ENCODE measurements at places on chromosomes 3 and 15.

DNA sequence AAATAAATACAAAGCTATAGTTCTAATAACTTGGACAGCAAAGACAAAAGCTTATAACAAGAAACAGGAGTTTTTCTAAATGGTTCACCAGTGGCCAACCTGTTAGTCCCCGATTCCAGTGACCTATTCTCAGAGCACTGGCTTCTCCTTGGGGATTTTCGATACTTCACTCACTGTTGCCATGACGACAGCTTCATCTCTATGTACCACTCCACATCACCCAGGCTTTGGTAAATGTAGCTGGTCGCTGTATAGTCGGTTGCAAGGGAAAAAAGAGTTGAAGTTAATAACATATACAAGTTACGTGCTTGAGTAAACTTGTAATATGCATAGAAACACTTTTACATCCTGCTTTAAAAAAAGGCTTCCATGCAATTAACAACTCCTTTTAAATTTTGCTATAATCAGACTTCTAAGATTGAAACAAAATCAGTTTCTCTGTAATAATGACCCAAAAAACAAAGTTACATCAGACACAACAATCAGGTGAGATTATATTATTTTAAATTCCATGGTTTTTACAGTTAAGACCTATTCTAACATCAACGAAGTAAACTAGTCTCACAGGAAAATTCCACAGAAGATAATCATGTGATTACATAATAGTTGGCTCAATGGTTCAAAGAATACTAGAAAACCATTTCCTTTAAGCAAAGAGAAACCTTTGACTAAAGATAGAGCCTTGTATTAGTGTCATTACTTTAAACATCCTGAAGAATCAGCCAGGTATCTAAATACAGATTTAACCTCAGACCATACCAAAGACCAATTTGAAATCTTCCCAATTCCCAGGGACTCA is 2.9 kb downstream of the CCNL1 start:
- DNase-seq, result no peak

DNA sequence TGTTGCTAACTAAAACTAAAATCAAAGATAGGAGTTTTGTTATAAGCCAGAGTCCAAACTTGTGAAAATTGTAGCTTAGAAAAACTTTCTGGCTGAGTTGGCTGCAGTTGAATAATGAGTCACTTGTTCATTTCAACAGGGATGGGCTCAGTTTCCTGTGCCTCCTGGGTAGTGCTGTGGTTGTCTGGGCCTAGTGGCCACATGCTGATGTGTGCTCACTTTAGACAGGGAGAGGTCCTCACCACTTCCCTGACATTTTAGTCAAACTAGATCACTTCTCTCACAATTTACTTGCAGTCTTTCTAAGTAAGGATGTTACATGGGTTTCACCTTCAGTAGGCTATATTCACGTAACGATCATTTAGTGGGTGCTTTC is 6.3 kb upstream of the UBE2Q2 start:
- DNase-seq, result peak; percentile 94

DNA sequence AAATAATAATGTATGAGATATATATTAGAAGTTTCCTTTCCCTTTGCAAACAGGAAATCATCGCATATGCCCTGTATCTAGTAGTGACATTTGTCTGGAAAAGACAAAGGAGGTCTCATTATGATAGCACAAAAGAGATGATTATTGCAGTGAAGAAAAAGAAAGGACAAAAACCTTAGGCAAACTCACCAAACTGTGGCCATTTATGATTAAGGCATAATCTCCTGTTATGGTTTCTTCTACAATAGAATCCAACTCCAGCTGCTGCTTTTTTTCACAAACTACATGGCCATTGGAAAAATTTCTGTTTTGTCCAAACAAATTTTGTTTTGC is 218.2 kb downstream of the ATP8B4 start:
- no peak for DNase-seq

DNA sequence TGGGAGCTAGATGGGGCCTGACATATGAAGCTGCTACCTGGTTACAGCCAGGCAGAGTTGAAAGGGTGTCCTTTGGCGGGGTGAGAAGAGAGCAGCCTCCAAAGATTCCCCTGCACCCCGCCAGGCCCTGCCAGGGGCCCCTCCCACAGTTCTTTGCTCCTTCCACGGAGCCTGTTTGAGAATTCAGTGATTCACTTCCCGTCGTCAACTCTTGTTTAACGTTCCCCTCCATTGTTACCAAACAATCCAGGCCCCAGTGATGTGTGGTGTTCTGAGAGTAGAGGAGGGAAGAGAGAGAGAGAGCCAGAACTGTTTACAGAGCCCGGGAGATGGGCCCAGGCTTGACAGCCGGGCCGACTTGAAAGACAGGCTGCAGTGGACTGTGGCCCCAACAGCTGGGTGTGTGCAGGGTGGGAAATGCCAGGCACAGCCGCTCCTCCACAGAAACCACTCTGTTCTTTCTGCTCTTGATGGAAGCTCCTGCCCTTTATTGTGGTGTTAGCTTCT is 81.5 kb downstream of the SMAD3 start:
- peak; percentile 29 for DNase-seq

- peak; percentile 52 for DNase-seq
Observed at GRCh38 chr3:141452045-141452444, 34.8 kb upstream of the RASA2 start.

DNA sequence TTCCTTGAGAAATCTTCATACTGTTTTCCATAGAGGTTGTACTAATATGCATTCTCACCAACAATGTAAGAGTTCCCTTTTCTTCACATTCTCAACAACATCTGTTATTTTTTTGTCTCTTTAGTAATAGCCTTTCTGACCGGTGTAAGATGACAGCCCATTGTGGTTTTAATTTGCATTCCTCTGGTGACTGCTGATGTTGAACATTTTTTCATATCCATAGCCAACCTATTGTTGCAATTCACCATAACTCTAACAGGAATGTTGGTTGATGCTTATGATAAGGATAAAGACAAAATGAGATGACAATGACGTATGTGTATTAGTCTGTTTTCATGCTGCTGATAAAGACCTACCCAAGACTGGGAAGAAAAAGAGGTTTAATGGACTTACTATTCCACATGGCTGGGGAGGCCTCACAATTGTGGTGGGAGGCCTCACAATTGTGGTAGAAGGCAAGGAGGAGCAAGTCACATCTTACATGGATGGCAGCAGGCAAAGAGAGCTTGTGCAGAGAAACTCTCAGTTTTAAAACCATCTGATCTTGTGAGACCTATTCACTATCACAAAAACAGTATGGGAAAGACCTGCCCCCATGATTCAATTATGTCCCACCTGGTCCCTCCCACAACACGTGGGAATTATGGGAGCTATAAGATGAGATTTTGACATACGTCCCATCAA is 37.6 kb upstream of the RHCG start:
- no peak for DNase-seq

GRCh38 chr15:92979011-92979701 is 79.0 kb downstream of the CHD2 start:
- DNase-seq, result no peak

GRCh38 chr15:78456426-78456825 is 18.4 kb downstream of the IREB2 start:
- no peak for DNase-seq

DNA sequence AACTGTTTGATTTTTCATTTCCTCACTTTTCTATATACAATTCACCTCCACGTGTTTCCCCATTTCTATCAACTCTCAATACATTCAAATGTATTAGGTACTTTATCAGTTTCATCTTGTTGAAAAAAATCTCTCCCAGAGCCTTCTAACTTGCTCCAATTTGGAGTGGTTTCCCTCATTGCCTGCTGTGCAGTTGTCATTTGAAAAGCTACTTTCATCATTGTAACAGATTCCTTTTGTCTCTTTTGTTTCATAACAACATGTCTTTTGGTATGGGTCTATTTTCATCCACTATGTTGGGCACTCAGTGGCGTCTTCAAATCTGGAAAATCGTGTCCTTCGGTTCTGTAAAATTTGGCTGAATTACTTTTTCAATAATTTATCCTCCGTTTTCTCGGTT is 75.0 kb downstream of the NR2E3 start:
- no peak for DNase-seq

GRCh38 chr15:43899928-43900327 is 73.1 kb downstream of the WDR76 start:
- no peak for DNase-seq
